ENCODE measurements at places on chromosomes 3 and 15.

DNA sequence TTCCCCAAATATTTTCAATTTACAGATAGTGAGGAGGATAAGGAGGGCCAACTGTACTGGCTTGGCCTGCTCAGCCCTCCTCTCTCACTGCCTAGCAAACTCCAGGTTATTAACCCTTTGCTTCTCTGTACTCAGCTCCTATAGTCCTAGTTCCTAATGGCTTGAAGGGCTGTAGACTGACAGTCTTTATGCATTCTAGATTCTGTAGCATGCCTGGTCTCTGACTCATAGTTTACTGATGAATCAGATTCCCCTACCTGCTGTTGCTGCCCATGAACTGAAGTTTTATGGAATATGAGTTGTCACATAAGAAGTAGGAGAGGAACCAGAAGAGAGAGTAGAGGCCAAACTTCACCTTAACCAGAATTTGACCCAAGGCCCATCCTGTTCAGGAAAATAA, 27.1 kb upstream of the MAP3K13 start:
- no peak for DNase-seq

GRCh38 chr3:197809356-197810020, 18.4 kb downstream of the LRCH3 start:
- DNase-seq = no peak

GRCh38 chr15:79592126-79592525, 160.0 kb downstream of the MINAR1 start:
- no peak for DNase-seq

- no peak for DNase-seq
These were observed 617.1 kb downstream of the NR2F2 start for GRCh38 chr15:96947296-96948229.

DNA sequence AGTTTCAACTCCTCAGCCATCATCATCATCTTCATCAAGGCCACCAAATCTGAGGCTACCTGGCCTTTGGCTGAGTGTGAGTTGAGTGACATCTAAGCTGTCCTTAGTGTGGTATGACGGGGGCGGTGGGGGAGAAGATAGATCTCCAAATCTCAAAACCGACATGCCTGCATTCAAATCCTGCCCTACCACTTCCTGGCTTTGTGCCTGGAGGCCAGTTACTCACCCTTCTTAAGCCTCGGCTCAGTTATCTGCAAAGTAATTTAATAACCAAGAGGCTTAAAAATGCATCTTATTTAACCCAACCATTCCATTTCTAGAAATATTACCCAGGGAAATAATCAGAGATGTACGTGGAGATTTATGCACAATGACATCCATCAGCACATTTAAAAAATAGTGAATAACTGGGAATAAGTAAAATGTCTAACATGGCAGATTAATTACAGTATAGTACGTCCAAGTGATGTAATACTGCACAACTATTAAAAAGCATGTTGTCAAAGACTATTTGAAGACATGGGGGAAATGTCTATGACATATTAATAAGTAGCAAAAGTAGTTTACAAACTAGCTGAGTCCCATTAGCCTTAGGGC, 167.4 kb downstream of the NTRK3 start:
- no peak for DNase-seq

DNA sequence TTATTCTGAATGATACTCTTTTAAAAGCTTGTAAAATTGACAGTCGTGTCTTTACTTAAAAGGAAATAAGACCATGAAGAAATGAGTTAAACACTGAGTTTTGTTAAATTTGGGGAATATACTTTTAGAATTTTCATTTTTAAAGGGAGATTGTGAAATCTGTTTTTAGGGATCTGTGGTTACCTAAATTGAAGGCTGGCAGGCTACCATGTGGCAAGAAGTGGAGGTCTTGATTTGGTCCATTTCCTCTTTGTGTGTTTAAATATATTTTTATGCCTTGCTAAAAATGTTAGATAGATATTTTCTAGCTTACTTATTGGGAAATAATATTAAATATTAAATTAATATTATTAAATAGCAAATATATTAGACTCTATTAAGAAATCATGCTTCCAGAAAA, 36.6 kb upstream of the SLC22A13 start:
- DNase-seq = no peak

GRCh38 chr3:142273501-142273900, 48.1 kb upstream of the GK5 start:
- no peak for DNase-seq

DNA sequence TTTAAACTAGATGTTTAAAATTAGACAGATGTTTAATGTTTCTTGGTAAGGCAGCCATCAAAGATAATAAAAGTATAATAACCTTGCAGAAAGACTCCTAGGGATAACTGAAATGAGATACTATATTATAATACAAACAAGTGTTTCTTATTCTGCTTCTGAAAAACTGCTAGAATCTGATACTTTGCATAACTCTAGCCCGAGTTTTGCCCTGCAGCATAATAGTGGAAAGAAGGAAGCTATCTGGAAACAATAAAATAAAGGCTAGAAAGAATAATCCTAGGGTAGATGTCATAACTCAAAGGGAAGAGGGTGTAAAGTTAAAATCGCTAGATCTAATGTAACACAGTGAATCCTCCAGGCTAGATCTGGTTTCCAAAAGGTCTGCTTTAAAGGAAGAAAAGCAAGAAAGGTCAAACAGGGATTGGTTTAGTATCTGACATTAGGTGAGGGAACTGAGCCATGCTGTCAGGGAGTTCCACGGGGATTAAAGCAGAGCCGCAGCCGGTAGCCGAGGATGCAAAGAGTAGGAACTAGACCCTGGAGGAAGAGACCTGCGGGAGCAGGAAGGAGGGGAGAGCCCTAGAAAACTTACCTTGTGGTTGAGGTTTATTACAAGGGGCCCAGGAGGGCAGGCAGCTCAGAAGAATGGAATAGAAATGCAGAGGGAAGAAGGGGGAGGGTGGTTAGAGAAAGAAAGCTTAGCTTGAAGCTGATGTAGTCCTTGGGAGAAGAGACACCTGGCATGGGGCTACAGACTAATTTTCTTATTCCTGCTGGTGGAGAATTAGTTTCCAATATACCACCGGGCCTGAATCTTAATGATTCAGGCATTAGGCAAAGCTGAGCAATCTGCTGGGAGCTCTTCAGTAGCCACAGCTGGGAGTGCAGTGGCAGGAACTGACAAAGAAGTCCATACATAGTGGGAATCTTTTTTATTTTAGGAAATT, 46.1 kb upstream of the TUSC7 start:
- no peak for DNase-seq

DNA sequence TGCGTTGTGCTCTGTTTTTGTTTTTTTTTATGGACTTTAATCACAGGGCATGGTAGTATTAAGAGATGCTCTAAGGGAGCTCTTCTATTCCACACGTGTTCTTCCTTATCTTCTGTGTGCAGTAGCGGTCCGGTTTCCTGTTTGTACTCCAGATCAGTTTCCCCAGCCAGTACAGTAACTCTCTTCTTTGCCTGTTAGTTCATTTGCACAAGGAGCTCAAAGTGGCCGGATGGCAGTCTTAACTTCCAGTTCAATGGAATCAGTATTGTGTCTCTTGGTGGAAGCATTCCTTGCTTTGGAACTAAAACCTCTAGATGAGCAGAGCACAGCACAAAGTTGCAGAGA, 122.0 kb downstream of the KLF13 start:
- no peak for DNase-seq

GRCh38 chr3:195077611-195078540, 193.1 kb downstream of the XXYLT1 start:
- DNase-seq = no peak

DNA sequence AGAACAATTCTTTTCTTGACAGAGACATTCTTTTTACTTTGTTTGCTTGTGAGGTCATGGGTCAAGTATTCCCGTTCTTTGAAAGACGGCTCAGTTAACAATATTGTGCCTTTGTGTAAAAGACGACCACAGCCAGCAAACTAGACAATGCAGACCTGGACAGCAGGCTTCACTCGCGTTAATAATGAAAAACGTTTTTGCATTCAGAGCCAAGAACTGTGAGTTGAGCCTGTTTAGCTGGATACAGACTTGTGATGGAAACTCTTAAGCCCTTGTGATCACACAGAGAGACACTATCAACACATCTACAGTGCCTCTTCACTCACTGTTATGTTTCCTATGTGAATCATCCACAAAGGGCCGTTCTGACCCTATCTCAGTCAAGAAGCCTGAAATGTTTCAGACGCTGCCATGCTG, 37.3 kb upstream of the CMTM7 start:
- no peak for DNase-seq

GRCh38 chr15:80415358-80415670, 11.1 kb downstream of the ARNT2 start:
- no peak for DNase-seq

DNA sequence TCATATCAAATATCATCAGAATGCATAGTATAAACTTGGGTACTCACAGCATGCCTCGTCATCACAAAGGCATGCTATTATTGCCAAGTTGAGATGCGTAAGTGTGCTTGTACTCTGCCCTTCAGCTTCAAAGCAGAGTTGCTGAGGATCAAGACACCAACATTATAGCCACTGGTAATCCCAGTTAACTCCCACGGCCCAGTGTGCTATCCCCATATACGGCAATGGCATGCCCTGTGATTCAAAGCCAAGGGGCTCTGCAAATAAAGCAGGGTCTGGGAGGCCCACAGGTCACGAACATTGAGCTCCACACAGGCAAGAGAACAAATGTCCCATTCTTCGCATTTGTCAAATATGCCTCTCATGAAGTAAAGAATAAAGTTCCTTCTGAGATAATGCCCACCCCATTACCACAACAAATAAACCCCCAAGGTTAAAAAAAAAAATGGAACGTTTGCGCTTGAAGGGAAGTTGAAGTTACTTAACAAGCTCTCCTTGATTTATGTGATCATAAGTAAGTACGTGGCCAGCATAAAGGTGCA, 298.1 kb upstream of the NECTIN3 start:
- DNase-seq = no peak

- DNase-seq = no peak
These were observed 21.7 kb downstream of the AQP9 start for GRCh38 chr15:58159827-58160386.

GRCh38 chr3:31004025-31004678, 109.7 kb upstream of the GADL1 start:
- DNase-seq = no peak

DNA sequence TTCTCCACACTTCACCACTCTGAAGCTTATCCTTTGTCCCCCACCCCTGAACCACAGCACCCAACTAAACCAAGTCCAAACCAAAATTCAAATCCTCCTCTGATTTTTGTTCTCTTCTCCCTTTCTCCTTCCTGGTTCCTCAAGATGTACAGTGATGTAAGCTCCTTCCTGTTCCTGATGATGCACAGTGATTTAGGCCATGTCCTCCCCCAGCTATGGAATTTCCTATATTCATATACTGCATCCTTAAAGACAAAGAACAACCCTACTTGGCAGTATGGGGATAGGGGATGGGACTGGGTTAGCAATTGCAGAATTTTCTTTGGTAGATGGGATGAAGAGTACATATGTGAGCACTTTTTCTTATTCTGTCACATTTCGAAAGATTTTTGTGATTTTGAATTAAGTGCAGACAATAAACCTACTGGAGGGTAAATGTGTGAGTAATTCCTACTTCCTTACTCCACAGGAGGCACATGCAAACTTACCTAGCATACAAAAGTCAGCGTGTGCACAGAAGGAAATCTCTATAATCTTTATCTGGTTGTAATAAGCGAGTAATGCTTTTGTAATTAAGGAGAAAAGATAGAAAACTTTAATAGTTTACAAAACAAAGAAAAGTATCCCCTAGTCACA, 125.0 kb downstream of the ANO10 start:
- DNase-seq = no peak

DNA sequence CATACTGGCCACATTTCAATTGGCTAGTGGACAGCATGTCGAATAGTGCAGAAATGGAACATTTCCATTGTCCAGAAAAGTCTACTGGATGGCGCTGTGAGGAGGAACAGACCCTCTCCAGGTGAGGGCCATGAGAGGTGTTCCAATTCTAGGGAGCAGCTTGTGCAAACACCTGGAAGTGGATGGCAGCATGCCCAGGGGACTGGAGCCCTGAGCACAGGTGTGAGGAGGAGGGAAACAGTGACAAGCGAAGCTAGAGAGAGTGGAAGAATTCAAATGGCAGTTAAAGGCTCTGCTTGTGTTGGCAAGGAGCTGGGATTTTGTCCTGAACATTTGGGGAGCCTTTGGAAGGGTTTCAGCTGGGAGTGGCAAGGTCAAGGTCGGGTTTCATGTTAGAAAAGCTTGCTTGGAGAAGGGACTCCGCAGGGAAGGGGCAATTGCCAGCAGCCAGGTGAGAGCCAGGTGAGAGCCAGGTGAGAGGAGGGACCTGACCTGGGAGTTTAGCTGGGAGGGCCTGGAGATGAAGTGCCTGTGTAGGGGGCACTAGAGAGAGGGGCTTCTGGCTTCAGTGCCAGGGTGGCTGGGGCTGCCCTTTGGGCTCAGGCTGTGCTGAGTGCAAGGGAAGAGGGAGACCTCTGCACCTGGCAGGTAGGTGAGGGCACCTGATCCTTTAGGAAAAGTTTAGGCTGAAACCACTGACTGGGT, 93.8 kb downstream of the LINGO1 start:
- DNase-seq = peak; percentile 57

- no peak for DNase-seq
These were observed 305.3 kb downstream of the SATB1 start for GRCh38 chr3:18119866-18120265.

DNA sequence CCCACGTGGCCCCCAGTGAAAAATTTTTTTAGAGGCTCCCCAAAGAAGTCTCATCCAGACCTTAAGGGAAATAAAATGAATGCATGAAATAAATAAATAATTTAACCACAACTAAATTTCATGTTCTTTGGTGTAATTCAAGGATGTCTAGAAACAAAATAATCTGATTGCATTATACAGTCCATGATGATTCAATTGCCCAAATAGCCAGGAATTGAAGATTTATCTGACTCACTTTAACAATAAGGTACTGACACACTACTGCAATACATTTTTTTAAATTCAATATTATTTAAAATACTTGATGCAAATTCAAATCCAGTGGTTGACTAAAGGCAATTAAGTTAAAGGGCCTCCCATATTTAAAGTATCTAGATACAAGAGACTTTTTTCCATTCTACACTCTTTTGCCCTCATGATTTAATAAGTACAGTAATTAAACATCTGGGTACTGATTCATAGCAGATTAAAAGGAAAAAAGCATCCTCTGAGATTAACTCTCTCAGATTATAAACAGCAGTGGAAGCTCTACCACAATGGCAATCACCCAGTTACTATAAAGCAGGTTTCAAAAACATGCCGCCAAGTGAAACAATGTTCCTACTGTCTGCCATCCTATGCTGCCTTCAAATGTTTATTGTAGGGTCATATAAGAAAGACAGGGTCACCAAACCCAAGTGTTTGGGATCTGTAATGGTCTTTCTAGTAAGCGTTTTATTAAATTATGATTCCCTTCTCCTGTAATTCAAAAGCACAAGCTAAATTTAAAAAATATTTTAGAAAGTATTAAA, 9.9 kb downstream of the UQCC5 start:
- no peak for DNase-seq

- DNase-seq = no peak
These were observed 136.0 kb downstream of the MECOM start for GRCh38 chr3:169527507-169527906.

DNA sequence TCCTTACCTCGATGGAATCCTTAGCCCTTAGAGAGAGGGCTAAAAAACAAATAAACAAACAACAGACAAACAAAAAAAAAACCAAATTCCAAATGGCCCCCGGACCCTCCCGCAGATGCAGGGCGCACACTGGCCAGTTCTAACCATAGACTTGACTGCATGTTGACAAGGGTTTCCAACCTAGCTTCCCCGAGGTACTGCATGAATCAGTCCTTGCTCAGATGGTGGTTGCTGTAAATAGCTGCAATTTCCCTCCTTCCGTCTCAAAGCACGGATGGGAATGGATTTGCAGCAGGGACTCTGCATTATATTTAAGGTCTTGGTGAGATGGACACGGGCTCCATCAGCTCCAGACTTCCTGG, 162.8 kb downstream of the CD47 start:
- DNase-seq = peak; percentile 8

Measured in transverse colon (tissue), 4 donors.